Stimulated activated CD4-positive, alpha-beta T cell treated with anti-CD3 and anti-CD28 coated beads, TNF-alpha, amount 100 ng/mL, for 48 hours (primary cell): ENCODE measurements at places on chromosomes 5 and 9.

- no peak for DNase-seq
Measured at GRCh38 chr5:24314106-24314505, 330.7 kb downstream of the CDH10 start.

- no peak for DNase-seq
Measured at GRCh38 chr5:111851631-111852548, 94.9 kb upstream of the NREP start.

DNA sequence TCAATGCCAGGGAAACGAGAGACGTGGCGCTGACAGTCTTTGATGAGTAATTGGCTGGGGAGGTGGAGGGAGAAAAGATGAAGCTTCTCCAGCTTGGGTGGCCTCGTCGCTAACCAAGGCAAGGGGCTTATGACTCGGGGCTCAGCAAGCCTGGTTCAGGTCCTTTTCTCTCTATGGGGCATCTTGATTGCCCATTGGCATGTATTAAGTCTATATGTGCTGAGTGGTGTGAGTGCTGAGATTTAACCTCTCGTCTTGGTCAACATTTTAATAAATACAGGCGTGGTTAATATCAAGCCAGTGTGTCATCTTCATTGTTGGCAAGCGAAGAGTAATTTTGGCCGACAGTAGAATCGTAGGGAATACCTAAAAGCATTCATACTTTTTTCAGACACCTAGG lies 85.9 kb downstream of the RAI14 start:
- no peak for DNase-seq

- no peak for DNase-seq
Measured at GRCh38 chr9:2209400-2209799, 194.3 kb downstream of the SMARCA2 start.

DNA sequence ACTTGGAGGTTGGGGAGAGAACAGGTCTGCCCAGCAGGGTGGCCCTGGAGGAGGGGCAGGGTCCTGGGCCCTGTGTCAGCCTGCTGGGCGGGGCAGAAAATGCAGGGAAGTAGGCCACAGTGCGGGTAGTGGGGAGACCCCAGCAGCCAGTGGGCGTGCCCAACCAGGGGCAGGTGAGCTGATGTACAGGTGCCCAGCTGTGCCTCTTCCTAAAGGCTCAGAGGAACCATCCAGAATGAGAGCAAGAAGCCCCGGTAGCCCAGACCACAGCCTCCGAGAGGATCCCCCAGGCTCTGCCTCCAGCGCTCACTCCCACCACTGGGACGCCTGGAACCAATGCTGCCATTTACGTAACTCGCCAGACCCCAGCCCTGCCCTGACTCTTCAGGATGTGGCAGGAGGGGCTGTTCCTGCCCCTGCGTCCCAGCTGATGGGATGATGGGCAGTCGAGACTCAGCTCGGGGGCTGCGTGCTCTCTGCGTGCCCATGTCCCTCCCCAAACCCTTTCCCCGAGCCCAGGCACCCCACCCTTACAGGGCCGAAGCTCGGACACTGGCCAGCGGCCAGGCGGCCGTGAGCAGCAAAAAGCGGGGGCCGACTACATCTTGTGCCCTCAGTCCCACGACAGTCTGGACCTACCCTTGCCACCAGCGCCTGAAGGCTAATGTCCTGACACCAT lies 17.9 kb upstream of the QRFP start:
- DNase-seq: no peak

GRCh38 chr9:68795411-68795810 lies 90.4 kb downstream of the PIP5K1B start:
- no peak for DNase-seq

DNA sequence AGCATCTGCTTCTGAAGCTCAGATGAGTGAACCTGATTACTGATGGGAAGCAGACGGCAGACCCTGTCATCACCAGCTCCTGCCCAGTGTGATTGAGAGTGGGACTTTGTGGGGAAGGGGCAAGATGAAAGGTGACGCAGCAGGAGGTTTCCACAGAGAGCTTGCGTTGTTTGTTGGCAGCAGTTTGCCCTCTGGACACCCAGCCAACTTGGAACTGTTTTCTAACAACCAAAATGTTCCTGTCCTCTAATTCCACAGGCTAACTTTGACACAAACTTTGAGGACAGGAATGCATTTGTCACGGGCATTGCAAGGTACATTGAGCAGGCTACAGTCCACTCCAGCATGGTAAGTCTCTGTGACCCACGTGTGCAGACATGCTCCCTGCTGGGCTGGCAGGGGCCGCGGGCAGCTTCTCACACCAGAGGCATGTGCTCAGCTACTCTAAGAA lies 20.9 kb downstream of the CYFIP2 start:
- DNase-seq: no peak

DNA sequence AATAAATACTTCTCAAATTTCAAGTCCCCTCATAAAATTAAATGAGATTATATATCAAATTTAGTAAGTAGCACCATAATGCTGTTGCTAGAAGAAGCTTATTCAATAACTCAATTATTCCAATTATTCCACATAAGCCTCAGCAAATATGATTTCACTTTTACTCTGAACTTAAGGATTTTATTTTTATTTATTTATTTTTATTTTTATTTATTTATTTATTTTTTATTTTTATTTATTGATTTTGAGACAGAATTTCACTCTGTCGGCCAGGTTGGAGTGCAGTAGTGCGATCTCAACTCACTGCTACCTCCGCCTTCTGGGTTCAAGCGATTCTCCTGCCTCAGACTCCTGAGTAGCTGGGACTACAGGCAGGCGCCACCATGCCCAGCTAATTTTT lies 1308.3 kb upstream of the CDH9 start:
- DNase-seq: no peak

GRCh38 chr9:136304981-136305380 lies 1.1 kb upstream of the CCDC187 start:
- no peak for DNase-seq

DNA sequence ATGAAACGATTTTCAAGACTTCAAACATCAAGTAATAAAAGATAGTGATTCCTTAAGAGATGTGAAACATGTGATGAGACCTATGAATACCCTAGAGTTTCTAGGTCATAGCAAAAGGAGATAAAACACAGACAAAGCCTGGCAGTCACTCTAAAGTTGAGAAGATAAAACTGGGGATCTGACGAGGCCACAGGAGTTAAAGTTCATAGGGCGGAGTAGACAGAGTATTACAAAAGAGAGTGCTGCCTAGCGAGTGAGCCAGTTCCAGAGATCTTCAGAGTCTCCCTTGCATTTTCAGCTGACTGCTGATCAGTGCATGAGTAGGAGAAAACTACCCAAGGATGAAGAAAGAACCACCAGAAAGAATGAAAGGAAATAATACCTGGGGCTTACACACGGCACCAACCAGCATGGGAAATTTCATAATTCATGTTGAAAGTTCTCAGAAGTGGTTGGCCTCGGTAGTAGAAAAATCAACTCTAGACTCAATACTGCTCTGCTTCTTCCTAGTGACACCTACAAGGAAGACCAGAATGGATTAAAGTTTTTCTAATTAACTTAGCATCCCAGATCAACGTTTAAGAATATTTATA lies 30.4 kb downstream of the FBXO4 start:
- no peak for DNase-seq
